Stimulated activated CD8-positive, alpha-beta memory T cell treated with anti-CD3 and anti-CD28 coated beads, Interleukin-7, amount 100 ng/mL, for 1 hour (primary cell): ENCODE measurements at places on chromosomes 7 and 10.

- DNase-seq, result no peak
Observed at GRCh38 chr10:104331208-104331838, 6.9 kb downstream of the ITPRIP start.

GRCh38 chr7:100952641-100953040 lies 3.3 kb downstream of the MUC3A start:
- DNase-seq, result no peak

GRCh38 chr10:33559105-33559504 lies 224.6 kb upstream of the NRP1 start:
- DNase-seq, result no peak

GRCh38 chr7:14507617-14508016 lies 394.9 kb downstream of the DGKB start:
- DNase-seq, result no peak

- DNase-seq, result no peak
Observed at GRCh38 chr7:50199824-50200223, 104.7 kb upstream of the IKZF1 start.

DNA sequence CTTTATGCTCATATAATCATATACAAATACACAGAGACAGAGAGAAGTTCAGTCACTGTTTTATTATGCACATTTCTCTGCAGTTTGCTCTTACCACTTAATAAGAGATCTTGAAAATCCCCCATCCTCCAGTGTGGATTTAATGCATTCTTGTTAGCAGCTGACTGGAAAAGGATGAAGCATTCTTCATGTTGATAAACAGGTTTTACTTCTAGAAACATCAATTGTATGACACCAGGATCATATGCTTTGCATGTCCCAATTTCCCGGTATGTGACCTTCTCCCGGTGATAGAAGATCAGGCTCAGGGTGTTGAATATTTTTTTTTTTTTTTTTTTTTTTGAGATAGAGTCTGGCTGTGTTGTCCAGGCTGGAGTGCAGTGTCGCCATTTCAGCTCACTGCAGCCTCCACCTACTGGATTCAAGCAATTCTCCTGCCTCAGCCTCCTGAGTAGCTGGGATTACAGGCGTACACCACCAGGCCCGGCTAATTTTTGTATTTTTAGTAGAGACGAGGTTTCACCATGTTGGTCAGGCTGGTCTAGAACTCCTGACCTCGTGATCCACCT lies 6.2 kb upstream of the CREB3L2 start:
- no peak for DNase-seq
